Chondrocyte (in vitro differentiated cells): ENCODE measurements at places on chromosomes 13 and 19. TPM values are rescaled to one million over a fixed set of nuclear protein-coding genes. Genes with fewer than 3 reads are reported as not detected.

- H3K27me3 ChIP-seq, result no peaks in the 10 kb centered on the region
- peaks cover 72% of the 10 kb centered on the region for H3K4me1 ChIP-seq
- peak overlapping the region; percentile 95 for H3K27ac ChIP-seq
- DNase-seq, result no peak
- H3K4me3 ChIP-seq, result peak overlapping the region; percentile 87
These were observed 1.4 kb downstream of the ANKRD10 start for GRCh38 chr13:110913322-110914080.

GRCh38 chr19:50725218-50725910, 2.2 kb downstream of the CLEC11A start:
- peak overlapping the region; percentile 86 for H3K4me3 ChIP-seq
- DNase-seq, result no peak

DNA sequence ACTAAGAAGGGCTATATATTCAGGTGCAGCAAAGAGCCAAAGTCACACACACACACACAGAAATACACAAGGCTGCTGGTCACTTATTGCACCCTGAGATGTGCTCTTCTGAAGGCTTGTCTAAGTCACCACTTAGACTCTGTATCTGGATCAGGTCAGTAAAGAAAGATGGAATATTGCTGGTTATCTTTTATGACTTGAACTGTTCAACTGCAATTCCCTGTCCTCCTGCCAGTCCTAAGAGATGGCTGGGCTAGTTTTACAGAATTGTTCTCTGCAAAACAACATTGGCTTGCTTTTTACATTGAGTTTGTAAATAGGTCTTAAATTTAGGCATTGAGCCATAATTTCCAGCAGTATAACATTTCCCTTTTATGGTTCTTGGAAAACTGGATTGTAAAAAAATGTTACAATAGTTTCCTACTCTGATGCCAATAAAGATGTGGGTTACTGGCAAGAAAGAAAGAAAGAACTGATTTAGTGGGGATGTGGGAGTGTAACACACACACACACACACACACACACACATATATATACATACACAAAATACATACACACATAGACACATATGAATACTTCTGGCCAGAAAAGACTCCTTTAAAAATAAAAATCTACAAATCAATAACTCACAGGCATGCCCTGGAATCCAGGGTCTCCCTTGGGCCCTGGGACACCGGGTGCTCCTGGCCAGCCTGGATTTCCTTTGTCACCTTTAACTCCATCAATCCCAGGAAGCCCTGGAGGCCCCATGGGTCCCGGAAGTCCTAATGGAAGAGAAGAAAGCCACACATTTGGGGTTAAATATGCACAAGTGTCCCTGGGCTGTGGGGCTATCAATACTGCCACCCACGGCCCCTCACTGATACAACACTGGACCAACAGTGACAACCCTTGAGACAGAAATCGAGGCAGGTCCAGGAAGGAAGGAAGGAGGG, 137.7 kb downstream of the COL4A1 start:
- peak overlapping the region; percentile 70 for H3K27ac ChIP-seq
- H3K4me3 ChIP-seq, result no peak overlapping the region
- peaks cover 4% of the 10 kb centered on the region for H3K4me1 ChIP-seq
- DNase-seq, result no peak
- peaks cover 64% of the 10 kb centered on the region for H3K36me3 ChIP-seq

- H3K4me1 ChIP-seq, result peaks cover 5% of the 10 kb centered on the region
- H3K27me3 ChIP-seq, result no peaks in the 10 kb centered on the region
- no peak overlapping the region for H3K4me3 ChIP-seq
- DNase-seq, result no peak
- H3K36me3 ChIP-seq, result no peaks in the 10 kb centered on the region
These were observed 5.9 kb downstream of the WIZ start for GRCh38 chr19:15443838-15444237.

- H3K36me3 ChIP-seq, result peaks cover 1% of the 10 kb centered on the region
- H3K4me1 ChIP-seq, result peaks cover 52% of the 10 kb centered on the region
- no peaks in the 10 kb centered on the region for H3K27me3 ChIP-seq
- H3K27ac ChIP-seq, result peak overlapping the region; percentile 71
- H3K4me3 ChIP-seq, result peak overlapping the region; percentile 39
These were observed 919 bp upstream of the ADAMTS10 start for GRCh38 chr19:8611391-8611876.

- DNase-seq, result peak; percentile 33
- no peaks in the 10 kb centered on the region for H3K4me1 ChIP-seq
- H3K4me3 ChIP-seq, result no peak overlapping the region
- H3K27ac ChIP-seq, result no peak overlapping the region
- H3K36me3 ChIP-seq, result no peaks in the 10 kb centered on the region
These were observed 2.9 kb downstream of the SLC7A9 start for GRCh38 chr19:32866564-32867265.

DNA sequence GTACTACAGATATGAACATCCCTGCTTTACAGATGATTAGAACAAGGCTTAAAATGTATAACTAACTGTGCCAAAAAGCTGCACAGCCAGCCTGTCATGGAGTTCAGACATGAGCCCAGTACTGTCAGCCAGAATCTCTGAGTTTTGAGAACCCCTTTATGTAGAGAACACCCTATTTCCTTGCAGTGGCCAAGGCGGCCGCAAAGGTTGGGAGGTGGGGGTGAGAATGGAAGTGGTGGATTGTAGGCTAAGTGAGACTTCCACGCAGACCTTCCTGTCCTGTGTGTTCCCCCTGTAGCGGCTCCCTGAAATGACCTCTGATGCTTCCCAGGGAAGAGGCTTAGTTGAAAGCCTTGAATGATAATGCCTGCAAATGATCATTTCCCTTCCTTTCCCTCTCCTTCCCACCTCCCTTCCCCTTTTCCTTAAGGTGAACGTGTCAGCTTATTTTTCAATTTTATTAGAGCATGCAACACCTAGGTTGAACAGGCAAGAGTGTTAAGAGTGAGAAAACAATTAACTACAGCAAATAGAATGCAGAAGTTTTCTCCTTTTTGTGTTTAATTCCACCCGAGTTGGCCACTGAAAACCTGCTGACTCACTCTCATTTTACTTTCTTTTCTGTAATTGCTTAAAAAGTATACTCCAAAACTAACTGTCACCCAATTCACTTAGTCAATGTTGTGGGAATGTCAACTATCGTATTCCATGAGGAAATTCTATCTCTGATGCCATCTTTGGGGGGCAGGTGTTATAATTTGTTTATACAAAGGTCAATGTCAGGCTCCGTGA, 167.0 kb upstream of the EDNRB start:
- H3K4me3 ChIP-seq, result no peak overlapping the region
- DNase-seq, result no peak
- no peak overlapping the region for H3K27ac ChIP-seq
- H3K4me1 ChIP-seq, result peaks cover 9% of the 10 kb centered on the region
- H3K27me3 ChIP-seq, result peaks cover 5% of the 10 kb centered on the region
- H3K36me3 ChIP-seq, result no peaks in the 10 kb centered on the region

- peaks cover 19% of the 10 kb centered on the region for H3K4me1 ChIP-seq
- H3K4me3 ChIP-seq, result peak overlapping the region; percentile 82
- peak overlapping the region; percentile 97 for H3K27ac ChIP-seq
- no peak for DNase-seq
- H3K36me3 ChIP-seq, result peaks cover 23% of the 10 kb centered on the region
- H3K27me3 ChIP-seq, result no peaks in the 10 kb centered on the region
These were observed 540 bp upstream of the USE1 start for GRCh38 chr19:17214508-17215126.

DNA sequence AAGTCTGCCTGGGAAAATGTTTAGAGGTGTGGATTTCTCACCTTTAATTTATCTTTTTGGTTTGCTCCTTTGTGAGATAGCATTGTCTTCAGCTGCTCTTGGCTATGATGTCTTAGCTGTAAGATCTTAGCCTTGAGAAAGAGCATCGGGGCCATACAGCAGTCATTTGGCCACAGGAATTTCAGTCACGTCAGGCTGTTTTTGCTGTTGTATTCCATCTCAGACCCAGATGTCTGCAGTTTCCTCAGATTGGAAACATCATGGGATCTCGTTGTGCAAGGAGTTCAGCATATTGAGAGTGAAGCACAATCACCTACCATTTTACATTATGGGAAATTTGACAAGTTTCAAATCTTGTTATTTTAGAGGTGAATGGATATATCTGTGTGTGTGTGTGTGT, 89.3 kb upstream of the C1QTNF9B start:
- DNase-seq, result no peak
- peaks cover 21% of the 10 kb centered on the region for H3K4me1 ChIP-seq
- H3K4me3 ChIP-seq, result no peak overlapping the region
- no peak overlapping the region for H3K27ac ChIP-seq
- H3K27me3 ChIP-seq, result peaks cover 2% of the 10 kb centered on the region

GRCh38 chr19:17766543-17767131, 15.4 kb downstream of the FCHO1 start:
- H3K27me3 ChIP-seq, result no peaks in the 10 kb centered on the region
- H3K27ac ChIP-seq, result no peak overlapping the region
- peak overlapping the region; percentile 66 for H3K4me3 ChIP-seq
- peaks cover 12% of the 10 kb centered on the region for H3K4me1 ChIP-seq
- no peaks in the 10 kb centered on the region for H3K36me3 ChIP-seq

GRCh38 chr13:101425623-101426022, 9.3 kb upstream of the NALCN start:
- H3K27me3 ChIP-seq, result no peaks in the 10 kb centered on the region
- DNase-seq, result no peak
- peaks cover 36% of the 10 kb centered on the region for H3K4me1 ChIP-seq
- H3K4me3 ChIP-seq, result no peak overlapping the region
- no peaks in the 10 kb centered on the region for H3K36me3 ChIP-seq

GRCh38 chr13:69970520-69970919, 137.1 kb upstream of the ATXN8OS start:
- H3K4me1 ChIP-seq, result no peaks in the 10 kb centered on the region
- no peak for DNase-seq
- H3K4me3 ChIP-seq, result no peak overlapping the region

- no peaks in the 10 kb centered on the region for H3K4me1 ChIP-seq
- no peaks in the 10 kb centered on the region for H3K36me3 ChIP-seq
- DNase-seq, result no peak
- no peak overlapping the region for H3K27ac ChIP-seq
- H3K27me3 ChIP-seq, result peaks cover 14% of the 10 kb centered on the region
- no peak overlapping the region for H3K4me3 ChIP-seq
These were observed 205.3 kb downstream of the HS6ST3 start for GRCh38 chr13:96294930-96295881.

GRCh38 chr13:74258961-74259360, 124.8 kb upstream of the KLF12 start:
- no peaks in the 10 kb centered on the region for H3K27me3 ChIP-seq
- H3K4me1 ChIP-seq, result peaks cover 21% of the 10 kb centered on the region
- no peak overlapping the region for H3K27ac ChIP-seq
- no peak for DNase-seq

GRCh38 chr19:40693150-40693788, 2.8 kb upstream of the NUMBL start:
- H3K36me3 ChIP-seq, result no peaks in the 10 kb centered on the region
- no peak for DNase-seq
- no peak overlapping the region for H3K27ac ChIP-seq
- no peaks in the 10 kb centered on the region for H3K27me3 ChIP-seq
- H3K4me3 ChIP-seq, result no peak overlapping the region
- peaks cover 9% of the 10 kb centered on the region for H3K4me1 ChIP-seq

- H3K27ac ChIP-seq, result no peak overlapping the region
- H3K27me3 ChIP-seq, result peaks cover 58% of the 10 kb centered on the region
- no peak overlapping the region for H3K4me3 ChIP-seq
- no peaks in the 10 kb centered on the region for H3K4me1 ChIP-seq
- no peaks in the 10 kb centered on the region for H3K36me3 ChIP-seq
These were observed 247.3 kb upstream of the SOX21 start for GRCh38 chr13:94959626-94960025.

The RGS9BP gene
- 0.19 to 0.95 TPM (median 0.90 TPM) in 3 replicates for total RNA-seq

The ZNF69 gene
- 11.9 to 15.4 TPM (median 12.0 TPM) in 3 replicates for total RNA-seq

The ATP8A2 gene
- total RNA-seq, result 1.7 to 1.9 TPM (median 1.9 TPM) in 3 replicates

The LAIR1 gene
- not detected in 3 replicates for total RNA-seq

The FGF22 gene
- not detected in 3 replicates for total RNA-seq

The PABPC3 gene
- total RNA-seq, result 0.12 to 0.22 TPM (median 0.18 TPM) in 3 replicates

The LYL1 gene
- 0.38 to 0.47 TPM in 2 of 3 replicates, not detected in the other for total RNA-seq

The CAB39L gene
- 5.1 to 6.2 TPM (median 6.0 TPM) in 3 replicates for total RNA-seq

The CATSPERD gene
- total RNA-seq, result not detected in 3 replicates

The MUC16 gene
- not detected in 3 replicates for total RNA-seq
